CD4-positive, alpha-beta memory T cell (primary cell): ENCODE measurements at places on chromosomes 4 and X.

GRCh38 chr4:121728798-121729226 is 32.0 kb upstream of the ANXA5 start:
- DNase-seq: no peak

- no peak for DNase-seq
Measured at GRCh38 chr4:53602390-53602789, 11.1 kb upstream of the LNX1 start.

- no peak for DNase-seq
Measured at GRCh38 chr4:184805462-184806228, 20.1 kb downstream of the ACSL1 start.

GRCh38 chr4:100166297-100167039 is 23.8 kb downstream of the DDIT4L start:
- no peak for DNase-seq

DNA sequence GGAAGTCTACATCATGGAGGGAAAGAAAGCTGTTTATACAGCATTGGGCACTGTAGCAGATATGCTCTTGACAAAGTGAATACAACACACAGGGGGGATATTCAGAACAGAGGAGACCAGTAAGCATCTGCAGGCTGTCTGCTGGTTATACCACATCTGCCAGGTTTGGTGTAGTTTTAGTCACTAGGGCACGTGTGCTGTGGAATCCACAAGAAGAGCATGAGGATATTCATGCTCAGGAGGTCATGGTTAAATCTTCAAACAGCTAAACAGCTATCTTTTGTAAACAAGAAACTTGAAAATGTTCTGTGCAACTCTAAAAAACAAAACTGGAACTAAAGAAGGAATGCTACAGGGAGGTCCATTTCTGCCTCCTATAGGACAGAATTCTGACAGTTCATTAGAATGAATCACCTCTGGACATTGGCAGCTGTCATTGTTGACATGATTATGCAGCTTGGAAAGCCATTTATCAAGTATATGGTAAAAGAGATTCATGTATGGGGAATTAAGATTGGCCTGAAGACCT is 175.8 kb downstream of the RCHY1 start:
- DNase-seq: no peak

- DNase-seq: no peak
Measured at GRCh38 chr4:23413631-23414030, 476.2 kb downstream of the PPARGC1A start.

DNA sequence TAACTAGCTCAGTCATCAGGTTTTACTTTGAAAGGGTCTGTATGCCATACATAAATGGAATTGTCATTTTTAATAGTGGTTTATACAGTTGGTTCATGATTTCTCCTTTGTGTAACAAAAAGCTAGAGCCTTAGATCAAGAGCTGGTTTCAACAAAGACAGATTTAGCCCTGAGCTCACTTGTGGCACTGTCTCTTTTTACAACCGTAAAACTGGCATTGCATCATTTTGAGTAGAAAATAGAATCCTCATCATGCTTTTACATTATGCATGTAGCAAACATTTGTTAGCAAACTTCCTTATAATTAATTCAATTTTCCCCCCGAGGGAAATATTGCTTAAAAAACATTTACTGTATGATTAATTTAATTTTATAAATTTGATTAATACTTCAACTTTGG is 1871.5 kb downstream of the ARAP2 start:
- no peak for DNase-seq

DNA sequence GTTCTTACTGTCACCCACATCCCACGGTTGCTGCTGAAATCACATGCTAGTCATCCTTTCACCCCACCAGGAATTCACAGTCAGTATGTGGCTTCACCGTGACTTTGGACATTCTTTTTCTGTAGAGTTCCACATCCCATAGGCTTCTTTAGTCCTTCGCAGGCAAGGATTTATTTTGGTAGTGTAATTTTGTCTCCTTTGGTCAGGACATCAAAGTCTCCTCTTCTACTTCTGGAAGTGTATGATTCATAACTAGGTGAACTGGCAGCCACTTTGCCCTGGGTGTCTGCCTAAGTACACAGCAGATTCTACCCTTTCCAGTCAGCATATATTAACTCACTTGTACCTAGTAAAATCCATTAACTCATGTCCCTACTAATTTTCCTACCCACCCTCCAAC is 38.3 kb upstream of the MMAA start:
- DNase-seq: no peak

- DNase-seq: no peak
Measured at GRCh38 chr4:76626686-76627465, 191.8 kb downstream of the SHROOM3 start.

DNA sequence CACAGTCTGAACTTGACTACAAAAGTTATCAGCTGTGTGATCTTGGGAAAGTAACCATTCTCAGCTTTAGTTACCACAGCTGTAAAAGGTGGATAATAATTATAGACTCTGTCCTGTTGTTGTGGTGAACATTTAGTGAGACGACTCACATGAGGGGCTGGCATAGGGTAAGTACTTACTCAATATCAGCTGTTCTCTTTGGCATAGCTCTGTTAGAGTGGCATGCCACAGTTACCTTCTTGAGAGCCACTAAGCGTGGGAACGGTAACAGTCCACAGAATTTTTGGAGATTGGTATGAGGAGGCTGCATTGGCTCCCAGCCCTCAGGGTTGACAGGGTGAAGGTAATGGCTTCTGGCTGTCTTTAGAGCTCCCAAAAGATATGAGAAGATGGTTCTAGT is 13.2 kb upstream of the HAND2 start:
- DNase-seq: no peak

DNA sequence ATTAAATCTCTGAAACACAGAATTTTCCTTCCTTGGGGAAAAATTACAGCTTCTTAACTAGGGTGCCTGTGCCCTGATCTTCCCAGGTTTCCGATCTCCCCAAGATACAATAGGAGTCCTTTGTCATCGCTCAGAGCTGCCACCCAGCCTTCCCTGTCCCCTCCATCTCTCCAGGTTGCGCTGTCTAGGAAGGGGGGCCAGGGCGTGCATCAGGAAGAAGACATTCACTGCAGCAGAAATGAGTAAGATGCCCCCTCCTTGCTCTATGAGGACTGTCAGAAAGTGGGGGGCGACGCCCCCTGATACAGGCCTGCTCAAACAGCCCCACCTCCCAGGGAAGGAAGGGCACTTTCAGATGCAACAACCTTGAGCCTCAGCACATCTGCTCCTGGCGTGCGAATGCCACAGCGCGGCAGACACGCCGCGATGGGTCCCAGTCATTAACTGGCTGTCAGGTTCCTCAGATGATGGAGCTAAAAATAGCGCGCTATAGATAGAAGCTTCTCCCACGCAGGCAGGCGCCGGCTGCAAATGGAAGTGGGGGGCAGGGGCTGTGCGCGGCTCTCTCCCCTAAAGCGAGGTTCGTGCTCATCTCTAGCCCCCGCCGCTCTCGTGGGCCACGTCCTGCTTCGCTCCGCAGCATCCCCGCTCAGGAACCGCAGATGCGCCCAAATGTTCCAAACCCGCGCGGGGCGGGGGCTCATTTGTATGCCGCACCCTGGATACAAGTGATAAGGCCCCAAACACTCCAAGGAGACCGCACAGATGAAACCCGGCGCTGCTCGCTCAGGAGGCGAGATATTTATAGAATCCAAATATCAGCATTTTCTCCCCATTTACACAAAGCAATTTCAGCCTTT is 57.6 kb upstream of the LGI2 start:
- DNase-seq: no peak
